AML-193 (cell line): ENCODE measurements at places on chromosomes 1 and 21.

DNA sequence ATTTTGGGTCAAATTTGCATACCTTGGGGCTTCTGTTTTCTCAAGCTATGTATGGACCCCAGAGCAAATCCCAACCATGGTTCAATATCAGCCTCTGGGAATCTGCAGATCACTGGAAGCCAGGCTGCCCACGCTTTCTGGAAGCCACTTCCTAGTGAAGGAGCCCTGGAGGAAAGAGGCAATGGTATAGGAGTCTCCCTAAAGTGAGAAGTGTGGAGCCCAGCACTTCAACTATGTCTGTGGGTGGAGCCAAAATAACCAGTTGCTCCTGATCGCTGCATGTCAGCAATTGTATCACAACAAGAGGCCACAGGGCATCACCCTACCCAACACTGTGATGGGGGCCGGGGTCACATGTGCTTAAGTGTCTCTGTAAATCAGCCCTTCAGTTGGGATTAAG is 26.9 kb downstream of the ETS2 start:
- no peak for DNase-seq

DNA sequence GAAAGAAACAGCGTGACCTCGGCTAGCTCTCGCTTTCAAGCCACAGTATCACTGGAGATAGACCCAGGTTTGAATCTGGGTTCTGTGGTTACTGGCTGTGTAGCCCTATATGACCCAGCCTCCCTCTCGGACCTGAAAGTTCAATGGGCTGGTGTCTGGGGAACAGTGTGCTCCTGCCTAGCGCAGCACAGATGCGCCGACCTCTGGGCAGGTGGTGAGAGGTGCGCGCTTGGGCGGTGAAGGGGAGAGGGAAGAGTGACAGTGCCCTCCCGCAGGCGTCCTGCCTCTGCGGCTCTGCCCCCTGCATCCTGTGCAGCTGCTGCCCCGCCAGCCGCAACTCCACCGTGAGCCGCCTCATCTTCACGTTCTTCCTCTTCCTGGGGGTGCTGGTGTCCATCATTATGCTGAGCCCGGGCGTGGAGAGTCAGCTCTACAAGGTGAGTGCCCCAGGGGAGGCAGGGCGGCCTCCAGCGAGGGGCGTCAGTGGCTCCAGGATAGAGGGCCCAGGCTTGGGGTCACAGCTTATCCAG is 10.5 kb downstream of the SERINC2 start:
- DNase-seq, result no peak

DNA sequence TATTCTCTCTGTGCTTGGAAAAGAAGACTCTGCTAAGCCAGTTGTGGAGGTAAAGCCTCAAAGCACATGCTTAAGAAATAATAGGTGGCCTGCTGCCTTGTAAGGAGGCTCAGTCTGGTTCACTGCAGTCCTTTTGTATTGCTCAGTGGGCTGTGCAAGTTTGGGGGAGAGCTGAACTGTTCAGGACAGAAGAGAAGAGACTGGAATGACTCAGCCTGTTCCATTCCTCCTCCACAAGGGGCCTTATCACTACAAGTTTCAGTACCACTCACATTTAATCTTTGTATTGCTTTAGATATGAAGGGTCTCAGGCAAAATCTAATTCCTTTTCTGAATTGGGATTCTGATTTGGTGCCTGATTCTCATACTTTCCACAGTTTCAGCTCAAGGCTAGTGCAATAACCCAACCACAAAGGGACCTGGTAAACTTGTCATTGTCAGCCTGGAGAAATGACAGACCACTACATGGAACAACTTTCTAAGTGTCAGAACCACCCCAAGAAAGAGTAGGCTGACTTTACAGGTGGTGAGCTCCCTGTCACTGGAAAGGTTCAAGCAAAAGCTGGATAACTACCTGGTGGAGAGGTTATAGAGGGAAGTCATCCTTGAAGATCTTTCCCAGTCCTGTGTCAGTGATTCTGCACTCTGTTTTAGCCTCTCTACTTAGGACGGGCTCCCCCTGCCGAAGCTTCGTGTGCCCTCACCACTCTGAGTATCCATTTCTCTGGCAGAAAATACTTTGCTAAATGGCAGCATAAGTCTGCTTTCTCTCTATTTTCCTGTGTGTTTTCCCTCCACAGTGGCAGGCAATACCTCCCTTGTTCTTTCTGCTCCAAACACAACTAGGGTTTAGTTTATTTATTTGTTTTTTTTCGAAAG is 162.9 kb upstream of the GJB5 start:
- DNase-seq, result no peak

GRCh38 chr1:170284951-170285350 is 139.2 kb downstream of the NTMT2 start:
- DNase-seq, result no peak

GRCh38 chr1:81950591-81951244 is 150.0 kb downstream of the ADGRL2 start:
- DNase-seq, result no peak

DNA sequence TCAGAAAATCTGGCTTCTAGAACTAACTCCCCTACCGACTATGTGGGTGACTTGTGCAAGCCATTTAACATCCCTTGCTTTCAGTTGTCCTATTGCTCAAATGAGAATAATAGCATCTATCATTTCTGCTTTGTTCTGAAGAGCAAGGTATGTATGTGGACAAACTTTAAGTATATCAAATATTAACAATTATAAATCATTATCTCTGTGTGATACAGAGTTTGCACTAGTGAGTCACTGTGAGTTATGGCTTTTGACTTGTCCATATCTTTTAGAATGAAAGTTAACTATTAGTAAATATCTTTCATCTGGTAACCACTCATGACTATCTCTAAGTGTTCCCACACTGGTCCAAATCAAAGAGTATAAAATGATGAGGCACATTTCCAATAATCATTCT is 812.9 kb upstream of the ADGRL2 start:
- DNase-seq, result no peak

DNA sequence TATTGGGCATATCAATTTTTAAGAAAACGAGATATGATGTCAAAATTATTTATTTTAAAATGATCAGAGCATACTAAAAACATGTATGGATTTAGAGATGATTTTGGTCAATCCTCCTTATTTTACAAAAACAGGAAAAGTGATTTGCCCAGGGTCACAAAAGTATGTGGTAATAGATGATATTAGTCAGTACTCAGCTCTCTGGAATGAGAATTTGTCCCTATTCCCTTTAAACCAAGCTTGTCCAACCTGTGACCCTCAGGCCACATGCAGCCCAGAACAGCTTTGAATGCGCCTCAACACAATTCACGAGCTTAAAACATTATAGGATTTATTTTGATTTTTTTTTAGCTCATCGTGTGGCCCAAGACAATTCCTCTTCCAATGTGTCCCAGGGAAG is 104.7 kb downstream of the AKT3 start:
- no peak for DNase-seq

GRCh38 chr1:100266741-100267140 is 725 bp downstream of the RTCA start:
- DNase-seq, result peak; percentile 10

DNA sequence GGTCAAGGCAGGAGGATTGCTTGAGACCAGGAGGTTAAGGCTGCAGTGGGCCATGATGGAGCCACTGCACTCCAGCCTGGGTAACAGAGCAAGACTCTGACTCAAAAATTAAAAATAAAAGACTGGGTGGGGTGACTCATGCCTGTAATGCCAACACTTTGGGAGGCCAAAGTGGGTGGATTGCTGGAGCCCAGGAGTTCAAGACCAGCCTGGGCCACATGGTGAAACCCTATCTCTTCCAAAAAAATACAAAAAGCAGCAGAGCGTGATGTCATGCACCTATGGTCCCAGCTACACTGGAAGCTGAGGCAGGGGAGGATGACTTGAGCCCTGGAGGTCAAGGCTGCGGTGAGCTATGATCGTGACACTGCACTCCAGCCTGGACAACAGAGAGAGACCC is 44.4 kb upstream of the COX20 start:
- no peak for DNase-seq

DNA sequence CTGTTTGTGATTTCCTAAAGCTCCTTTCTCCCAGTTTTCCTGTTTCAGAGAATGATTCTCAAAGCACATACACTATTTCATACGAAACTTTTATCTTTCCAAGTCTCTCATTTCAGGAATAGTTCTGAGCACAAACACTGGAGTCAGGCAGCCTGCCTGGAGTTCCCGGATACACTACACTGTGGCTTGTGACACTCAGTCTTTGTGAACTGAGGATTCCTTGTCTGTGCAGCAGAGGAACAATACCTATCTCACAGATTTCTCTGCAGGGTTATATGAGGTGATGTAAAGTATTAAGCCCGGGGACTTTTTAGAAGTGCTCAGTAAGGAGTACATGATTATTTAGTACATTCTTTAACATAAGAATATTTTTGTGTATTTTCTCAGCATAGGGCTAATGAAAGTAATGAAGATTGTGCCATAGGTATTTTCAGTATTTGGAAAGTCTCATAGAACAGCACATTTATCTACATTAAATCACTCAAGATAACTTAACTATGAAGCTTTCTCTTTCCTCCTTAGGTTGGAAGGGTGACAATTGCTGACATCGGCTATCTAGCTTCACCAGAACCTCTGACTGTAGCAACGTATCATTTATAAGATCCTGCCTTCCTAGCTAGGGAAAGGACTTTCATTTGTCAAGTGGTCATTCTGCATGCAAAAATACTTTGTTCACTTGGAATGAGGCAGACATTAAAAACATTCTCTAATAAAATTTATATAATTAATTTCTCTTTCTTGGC is 12.9 kb downstream of the GBP2 start:
- no peak for DNase-seq

DNA sequence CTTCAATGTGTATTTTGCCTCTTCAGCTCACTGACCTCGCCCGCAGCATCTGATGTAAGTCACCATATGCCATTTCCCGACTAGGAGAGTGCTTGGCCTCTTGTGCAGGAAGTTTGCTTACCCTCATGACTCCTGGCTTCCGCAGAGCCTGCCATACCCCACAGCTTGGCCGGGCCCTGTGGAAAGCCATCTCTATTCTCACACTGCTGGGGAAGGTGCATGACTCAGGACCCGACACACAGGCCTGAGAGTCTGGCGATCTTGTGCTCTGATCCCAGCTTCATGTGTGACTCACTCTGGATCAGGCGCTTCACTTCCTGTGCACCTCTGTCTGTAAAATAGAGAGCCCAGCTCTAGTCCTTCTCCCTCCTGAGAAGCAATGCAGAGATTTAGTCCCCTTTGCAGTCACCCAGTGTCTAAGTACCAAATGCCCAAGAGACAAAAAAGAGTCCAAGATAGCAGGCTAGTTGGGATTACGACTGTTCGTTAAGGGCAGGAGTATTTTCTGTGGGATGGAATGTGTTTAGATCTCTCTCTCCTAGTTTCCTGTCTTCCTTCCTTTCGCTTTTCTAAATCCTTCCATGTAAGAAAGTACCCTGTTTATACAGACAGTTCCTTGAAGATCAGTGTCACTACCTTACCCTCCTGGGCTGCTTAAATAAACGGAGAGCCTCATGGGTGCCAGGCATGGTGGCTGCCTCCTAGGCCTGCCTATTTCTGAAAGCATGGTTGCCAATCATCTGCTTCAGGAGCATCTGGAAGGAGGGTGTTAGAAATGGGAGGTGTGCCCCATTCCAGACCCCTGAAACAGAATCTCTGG is 62.8 kb upstream of the KIF26B start:
- DNase-seq, result no peak

DNA sequence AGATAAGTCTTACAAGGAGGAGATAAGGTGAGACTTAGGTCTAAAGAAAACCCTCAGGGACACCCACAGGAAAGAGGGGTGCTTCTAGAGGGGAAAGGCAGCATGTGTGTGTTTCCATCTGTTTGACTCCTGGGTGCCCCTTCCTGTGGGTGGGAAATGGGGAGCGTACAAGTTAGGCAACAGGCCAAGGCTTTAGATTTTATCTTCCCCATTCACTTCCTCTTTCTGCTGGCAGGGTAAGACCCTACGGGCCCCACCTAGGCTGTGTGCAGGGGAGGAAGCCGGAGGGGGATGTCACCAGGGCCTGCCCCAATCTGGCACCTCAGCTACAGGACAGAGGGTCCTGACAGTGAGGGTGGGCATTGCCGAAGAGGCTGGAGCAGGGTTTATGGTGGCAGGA is 2.5 kb upstream of the OLIG1 start:
- peak; percentile 71 for DNase-seq

- peak; percentile 36 for DNase-seq
Observed at GRCh38 chr21:42118901-42119300, 47.8 kb downstream of the UMODL1 start.

- no peak for DNase-seq
Observed at GRCh38 chr1:160068225-160068624, 1.7 kb downstream of the KCNJ10 start.

DNA sequence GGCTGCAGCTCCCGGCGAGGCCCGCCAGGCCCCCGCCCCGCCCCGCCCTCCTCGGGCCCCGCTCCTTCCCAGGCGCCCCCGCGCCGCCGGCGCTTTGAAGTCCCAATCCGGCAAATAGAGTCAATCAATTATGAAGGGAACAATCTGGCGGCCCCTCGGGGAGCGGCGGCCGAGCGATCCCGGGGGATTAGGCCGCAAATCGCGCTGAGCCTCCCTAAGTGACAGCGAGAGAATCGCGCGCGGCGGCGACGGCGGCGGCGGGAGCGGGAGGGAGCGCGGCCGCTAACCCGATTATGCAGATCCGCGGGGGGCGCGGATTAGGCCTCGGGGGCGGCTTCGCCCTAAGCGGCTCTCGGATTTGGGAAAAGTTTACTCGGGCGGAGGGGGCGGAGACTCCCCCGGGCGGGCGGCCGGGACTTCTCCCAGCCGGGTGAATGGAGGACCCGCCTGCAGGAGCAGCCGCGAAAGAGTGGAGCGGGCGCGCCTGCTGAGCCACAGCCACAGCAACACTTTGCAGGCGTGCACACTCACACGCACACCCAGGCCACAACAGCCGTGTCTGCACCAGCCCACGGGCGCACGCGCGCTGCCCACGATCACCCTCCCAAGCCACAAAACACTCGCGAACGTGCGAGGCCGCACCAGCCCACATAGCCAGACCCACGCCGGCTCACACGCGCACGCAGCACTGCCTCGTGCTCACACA is 23.0 kb upstream of the DMBX1 start:
- DNase-seq, result no peak

GRCh38 chr1:229420765-229421164 is 13.1 kb downstream of the ACTA1 start:
- DNase-seq, result no peak

DNA sequence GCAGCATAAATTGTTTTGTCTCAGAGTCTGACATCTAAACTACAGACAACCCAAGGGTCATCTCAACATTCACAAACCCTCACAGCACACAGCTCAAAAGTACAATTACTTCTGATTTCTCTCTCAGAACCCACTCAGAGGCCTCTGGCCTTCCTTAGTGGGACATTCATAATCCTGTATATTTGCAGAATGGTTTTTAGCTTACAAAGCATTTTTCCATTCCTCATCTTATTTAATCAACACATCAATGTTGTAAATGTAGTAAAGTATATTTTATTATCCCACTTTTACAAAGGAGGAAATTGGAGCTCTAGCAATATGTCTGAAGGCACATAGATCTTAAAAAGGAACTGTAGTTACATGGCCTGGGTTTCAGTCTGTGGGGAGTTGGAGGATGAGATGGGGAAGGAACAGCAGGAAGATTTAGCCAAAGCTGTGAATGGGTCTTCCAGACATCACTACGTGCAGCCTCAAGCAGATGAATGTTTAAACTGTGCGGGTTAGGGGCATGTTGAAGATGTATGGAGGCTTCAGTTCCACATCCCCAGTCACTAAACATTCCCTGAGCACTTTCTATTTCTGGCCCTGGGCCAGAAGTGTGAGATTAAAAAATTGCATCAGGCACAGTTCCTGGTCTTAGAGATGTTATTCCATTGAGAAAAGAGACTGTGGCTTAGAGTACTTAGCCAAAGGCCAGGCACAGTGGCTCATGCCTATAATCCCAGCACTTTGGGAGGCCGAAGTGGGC is 13.3 kb downstream of the AKNAD1 start:
- DNase-seq, result no peak

- DNase-seq, result no peak
Observed at GRCh38 chr1:212101735-212102134, 66.2 kb downstream of the DTL start.

GRCh38 chr1:84946631-84947030 is 50.3 kb downstream of the MCOLN2 start:
- DNase-seq, result no peak
